ENCODE measurements at places on chromosomes 11 and 22.

DNA sequence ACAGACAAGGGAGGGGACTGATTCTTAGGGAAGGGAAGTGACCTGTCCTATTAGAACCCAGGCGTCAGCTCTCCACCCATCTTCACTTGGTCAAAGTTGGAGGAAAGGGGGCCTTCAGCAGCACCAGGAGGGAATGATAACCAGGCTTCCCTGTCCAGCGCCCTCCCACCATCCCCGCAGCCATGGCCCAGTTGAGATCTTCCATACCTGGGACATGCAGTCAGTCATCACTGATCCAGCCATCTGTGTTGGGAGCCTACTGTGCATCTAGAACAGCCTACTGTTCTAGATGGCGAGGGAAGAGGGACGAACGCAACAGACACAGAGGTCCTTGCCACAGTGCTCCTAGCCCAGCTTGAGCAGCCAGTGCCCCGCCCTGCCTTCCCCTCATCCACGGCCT lies 40.6 kb downstream of the PDGFB start:
- no peak for DNase-seq

DNA sequence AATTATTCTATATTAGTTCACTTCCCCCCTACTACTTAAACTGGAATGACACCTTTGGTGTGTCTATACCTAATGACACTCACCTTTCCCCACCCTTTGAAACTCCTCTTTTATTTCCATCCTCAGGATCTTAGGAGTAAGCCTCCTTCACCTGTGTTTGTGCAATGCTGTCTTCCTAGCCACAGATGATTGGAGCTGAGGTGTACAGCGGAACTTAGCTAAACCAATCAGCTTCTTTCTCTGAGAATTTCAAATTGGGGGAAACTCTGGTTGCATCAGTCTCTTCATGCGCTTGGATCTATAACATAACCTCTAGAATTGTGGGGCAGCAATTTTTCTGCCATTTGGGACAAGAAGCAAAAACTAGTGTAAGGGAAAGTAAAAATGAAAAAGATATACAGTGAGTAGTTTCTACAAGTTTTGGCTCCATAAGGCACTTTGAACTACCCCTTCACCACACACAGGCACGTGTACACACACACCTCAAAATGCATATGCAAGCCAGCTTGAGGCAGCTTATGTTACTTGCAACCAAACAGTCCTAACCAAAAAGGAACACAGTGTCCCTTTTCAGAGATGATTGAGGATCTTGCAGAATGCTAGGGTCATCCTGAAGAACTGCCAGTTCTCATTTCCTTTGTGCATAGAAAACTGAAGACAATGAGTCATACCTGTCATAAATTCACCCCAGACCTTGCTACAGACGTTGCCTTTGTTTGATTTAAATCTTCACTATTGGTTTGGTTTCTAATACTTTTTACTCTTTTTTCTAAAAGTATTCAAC lies 36.0 kb upstream of the LDLRAD3 start:
- DNase-seq, result no peak

DNA sequence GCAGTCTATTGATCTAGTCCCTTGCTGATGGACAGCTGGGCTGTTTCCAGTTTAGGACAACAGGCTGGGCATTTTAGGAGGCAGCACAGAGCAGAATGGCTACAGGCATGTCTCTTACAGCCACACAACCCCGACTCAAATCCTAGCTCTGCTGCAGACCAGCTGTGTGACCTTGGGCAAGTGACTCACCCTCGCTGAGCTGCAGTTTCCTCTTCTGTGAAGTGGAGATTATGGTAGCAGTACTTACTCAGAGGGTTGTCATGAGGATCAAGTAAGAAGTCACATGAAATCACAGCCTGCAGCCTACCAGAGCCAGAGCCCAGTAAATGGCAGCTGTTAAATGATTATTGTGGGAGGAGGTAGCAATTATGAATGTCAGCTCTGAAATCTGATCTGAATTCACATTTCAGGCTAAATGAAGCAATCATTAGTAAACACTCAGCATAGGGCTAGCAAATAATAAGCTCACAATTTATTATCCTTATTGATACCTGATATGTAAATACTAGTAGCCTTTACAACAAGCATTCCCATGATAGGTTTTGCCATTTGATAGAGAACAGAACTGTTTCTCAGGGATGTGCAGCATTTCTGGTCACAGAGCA lies 58.9 kb downstream of the MYEOV start:
- no peak for DNase-seq

DNA sequence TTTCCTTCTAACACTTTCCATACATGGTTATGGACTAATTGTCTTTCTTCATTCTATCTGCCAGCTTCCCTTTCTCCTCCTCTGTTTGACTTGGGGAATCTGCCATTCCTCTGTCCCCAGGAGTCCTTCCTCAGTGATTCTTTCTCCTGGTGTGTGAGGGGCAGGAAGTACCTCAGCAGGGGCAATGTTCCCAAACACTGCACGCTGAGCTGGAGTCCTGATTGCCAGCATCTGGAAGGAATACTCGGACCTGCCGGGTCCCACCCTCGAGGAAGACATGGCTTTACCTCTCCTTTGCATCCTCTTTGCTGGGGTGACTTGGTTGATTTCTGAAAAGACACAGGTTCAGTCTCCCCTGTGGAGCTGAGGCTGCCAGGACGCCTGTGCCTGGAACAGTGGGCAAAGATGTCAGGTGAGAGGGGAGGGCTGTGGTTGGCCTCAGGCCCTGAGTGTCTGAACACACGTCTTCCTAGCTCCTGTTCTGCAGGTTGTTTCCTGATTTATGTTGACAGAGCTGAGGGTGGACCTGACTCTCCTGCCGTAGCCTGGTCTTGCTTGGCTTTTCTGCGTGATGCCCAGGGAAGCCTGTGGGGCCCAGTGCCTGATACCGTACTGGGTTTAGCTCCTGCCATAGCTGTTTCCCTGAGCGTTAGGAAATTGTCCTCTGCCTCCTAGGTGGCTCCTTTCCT lies 4.3 kb downstream of the COX8A start:
- DNase-seq, result no peak

GRCh38 chr11:11396301-11397035 lies 43.4 kb upstream of the CSNK2A3 start:
- no peak for DNase-seq

DNA sequence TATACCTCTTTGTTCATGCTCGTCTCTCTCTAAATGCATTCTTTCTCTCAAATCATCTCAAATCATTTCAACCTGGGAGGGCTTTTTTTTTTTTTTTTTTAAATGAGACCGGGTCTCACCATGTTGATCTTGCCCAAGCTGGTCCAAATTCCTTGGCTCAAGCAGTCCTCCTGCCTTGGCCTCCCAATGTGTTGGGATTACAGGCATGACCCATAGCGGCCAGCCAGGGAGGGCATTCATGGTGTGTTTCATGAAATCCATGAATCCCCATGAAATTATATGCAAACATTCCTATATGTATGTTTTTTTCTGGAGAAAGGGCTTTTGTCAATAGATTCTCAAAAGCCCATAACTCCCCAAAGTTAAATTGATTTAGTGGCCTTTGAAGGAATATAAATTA lies 26.2 kb downstream of the ATG13 start:
- DNase-seq, result no peak

DNA sequence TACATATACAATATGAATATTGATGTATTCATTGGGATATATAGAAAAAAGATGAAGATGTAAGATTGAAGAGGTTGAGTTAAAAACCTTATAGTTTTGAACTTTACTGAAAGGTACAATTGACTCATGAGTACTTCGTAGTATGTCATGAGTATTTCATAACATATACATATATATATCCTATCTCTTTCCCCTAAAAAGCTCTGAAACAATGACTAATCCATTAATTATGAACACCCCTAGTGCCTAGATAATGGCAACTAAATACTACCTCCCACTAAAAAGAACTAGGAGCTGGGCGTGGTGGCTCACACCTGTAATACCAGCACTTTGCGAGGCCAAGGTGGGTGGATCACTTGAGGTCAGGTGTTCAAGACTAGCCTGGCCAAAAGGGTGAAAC lies 31.5 kb downstream of the SLC35F2 start:
- no peak for DNase-seq

DNA sequence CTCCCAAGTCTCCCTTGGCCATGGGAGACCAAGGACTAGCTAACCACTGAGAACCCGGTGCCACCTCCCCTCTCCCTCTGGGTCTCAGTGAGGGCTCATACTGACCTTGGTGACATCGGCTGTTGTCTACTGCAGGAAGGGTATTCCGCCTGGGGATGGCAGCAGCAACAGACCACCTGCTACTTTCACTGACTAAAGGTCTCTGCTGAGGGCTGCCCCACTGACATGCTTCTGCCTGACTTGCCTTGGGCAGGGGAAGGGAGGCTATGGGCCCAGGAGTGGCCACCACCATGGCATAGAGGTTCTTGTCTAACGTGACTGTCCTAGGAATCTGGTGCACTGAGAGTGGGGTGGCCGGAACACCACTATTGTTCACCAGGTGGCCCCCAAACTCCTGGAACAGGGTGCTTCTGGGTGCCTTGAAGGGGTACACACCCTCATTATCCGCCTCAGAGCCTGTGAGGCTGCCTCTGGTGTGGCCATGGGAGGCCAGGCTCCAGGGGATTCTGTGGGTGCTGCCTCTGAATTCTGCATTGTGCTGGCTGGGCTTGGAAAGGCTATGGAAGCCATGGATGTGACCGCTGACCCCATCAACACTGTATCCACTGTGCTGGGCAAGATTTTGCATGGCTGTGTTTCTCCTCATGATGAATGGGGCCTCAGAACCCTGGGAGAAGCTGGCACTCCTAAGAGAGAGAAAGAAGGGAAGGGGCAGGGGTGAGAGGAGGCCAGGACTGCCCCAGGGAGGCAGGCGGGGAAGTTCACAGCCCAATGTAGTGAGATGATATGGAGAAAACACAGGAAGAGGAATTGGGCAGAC lies 38.3 kb downstream of the GAB4 start:
- DNase-seq, result no peak

DNA sequence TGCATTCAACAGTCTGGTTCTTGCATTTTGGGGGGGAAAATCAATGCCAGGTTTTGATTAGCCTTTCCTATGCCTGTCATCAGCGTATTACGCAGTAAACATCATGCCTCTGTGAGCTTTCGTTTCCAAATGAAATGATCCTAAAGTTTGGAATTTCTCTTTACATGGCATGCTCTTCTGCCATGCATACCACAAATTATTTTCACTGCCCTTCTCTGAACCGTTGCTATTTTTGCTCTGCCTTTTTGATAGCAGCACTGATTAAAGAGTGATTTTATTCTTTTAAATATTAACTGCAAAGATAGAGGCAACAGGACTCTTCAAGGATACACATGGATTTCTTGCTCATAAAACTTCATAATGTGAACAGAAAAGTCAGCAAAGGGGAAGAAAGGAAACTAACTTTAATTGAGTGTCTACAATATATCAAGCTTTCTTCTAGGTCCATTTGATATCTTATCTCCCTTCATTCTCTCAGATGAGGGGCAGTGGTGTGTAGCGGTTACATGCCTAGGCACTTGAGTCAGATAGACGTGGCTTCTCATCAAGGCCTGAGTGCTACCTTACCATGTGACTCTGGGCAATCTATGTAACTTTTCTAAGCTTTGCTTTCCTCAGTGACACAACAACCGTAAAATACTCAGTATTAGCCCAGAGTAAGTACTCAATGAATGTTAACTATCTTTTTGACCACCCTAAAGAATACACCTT lies 25.0 kb upstream of the FZD4 start:
- DNase-seq, result no peak

- DNase-seq, result no peak
These were observed 87.6 kb upstream of the OR9Q1 start for GRCh38 chr11:57936050-57936418.

DNA sequence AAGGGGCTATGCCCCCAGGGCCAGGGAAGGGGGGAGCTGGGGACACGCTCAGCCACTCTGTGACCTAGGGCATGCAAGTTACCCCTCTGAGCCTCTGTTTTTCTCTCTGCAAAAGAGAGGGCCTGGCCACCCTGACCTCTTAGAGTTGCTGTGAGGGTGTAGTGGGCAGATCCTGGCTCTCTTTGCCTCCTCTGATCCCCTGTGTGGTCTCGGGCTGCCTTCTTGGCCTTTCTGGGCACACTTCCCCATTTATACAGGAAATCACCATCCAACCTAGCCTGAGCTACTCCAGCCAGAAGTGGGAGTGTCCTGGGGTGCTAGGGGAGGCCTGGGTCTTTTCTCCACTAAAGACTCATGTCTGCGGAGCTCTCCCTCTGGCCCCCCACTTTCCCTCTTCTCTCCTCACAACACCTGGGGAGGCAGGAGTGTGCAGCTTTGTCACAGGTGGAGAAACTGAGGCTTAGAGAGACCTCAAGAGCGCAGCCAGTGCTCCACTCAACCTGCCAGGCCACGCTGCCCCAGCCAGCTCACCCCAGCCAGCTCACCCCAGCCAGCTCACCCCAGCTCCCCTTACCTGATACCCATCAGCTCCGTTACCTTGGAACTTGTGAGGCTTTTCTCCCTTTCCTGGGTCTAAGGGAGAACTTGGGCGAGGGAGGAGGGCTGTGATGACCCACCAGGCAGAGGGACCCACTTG lies 1.4 kb downstream of the AIFM3 start:
- DNase-seq, result no peak

DNA sequence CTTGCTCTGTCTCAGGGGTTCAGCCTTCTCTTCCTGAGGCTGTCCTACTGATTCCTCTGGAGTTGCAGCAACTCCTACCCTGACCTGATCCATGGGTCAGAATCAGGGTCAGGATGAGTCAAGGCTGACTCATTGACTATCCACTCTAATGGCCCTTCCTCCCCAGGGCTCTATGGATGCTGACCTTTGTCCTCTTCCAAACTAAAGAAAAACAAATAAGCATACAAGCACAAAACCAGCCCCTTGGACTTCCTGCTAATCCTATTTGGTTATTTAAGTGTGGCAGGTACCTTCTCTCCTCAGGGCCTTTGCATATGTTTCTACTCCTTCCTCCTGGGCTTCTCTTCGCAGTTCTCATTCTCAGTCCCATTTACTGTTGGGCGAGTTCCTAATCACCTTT lies 204.5 kb upstream of the NAV2 start:
- no peak for DNase-seq

DNA sequence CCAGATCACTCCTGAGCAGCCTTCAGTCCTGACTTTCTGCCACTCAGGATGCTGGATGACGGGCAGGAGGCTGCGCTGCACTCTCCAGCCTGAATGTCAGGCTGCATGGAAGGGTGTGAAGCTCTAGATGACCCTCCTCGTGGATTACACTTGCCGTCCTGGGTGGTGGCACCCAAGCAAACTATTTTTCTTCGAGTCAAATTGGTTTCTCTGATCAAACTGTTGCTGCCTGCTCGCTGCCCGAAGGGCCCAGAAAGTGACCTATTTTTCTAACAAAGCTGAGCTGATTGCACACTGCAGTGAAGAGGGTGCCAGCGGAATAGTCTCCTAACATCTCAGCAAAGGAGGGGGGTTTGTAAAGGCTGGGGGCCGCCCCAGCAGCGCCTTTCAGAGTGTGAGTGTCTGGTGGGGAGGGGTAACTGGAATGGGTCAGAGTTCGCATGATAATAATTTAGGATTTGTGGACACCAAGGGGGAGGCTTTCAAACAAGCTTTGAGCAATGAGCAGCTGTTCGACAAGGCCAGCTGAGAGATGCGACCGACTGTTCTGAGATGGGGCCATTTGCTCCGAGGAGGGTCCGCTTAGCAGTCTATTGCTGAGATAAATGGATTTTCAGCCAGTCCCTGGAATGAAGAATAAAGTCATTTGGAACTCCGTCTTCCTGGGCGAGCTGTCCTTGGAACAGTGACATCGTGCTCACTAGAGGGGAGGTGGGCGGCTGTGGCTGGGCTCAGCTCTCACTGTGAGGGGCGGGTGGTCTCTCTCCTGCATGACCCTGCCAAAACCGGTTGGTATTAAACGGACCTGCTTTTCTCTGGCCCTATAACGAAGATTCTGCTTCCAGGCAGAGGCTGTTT lies 537.6 kb downstream of the BRD1 start:
- no peak for DNase-seq

Measured in CD4-positive, alpha-beta T cell treated with Interleukin-2 at 100 ng/mL for 4 hours (primary cell).